ENCODE measurements at places on chromosomes 11 and 22.

GRCh38 chr22:49295465-49295743 is 532.3 kb downstream of the BRD1 start:
- DNase-seq: peak; percentile 94

GRCh38 chr11:20068691-20069090 is 91.6 kb downstream of the DBX1 start:
- no peak for DNase-seq

DNA sequence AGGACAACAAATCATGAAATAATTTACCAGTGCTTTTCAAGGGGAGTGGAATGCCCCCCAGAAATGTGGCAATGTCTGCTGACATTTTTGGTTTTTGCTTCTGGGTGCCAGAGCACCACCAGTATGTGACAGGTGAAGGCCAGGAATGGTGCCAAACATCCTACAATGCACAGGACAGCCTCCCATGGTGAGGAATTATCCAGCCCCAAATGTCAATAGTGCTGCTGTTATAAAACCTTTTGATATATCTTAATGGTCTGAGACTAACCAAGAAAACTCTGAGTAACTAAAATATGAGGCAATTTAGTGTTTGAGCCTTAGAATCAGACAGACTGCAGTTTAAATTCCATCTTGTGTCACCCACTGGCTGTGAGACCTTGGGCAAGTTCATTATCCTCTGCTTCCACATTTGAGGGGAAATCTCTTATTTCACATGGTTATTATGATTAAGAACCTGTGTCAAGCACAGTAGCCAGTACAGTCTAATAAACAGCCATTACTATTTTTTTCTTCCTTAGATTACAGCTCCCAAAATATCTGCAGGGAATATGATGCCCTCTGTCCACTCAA is 69.5 kb downstream of the AMBRA1 start:
- no peak for DNase-seq

DNA sequence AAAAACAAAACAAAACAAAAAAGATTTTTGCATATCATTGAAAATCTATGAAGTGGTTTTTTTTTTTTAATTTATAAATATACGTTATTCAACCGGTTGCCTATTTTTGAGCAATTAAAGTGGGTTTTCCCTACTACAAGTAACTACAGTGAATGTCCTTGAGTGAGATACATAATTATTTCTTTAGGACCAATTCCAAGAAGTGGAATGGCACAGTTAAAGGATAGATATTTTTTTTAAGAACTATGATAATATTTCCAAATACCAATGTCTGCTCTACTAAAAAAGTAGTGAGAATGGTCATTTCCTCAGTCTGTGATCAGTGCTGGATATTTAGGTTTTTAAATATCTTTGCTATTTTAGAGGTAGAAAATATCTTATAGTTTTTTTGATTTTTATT is 118.8 kb downstream of the TEAD1 start:
- DNase-seq: no peak

DNA sequence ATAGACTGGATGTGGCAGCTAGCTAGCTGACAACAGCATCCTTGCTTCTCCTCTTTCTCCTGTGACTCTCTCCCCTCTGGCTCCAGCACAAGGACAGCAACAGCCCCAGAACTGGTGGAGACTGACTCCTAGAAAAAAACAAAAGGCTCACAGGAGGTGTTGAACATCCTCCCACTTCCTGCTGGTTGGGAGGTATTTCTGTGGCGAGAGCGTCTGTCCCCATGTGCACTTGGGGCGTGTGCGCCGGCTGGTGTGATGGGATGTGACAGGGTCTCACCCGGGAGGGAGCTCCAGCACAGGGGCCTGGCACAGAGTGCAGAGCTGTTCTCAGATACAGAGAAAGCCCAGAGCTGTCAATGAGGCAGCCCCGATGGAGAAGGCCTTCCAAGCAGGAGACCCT is 107.2 kb upstream of the E2F8 start:
- DNase-seq: no peak

GRCh38 chr11:74694136-74694930 is 36.9 kb downstream of the CHRDL2 start:
- no peak for DNase-seq

DNA sequence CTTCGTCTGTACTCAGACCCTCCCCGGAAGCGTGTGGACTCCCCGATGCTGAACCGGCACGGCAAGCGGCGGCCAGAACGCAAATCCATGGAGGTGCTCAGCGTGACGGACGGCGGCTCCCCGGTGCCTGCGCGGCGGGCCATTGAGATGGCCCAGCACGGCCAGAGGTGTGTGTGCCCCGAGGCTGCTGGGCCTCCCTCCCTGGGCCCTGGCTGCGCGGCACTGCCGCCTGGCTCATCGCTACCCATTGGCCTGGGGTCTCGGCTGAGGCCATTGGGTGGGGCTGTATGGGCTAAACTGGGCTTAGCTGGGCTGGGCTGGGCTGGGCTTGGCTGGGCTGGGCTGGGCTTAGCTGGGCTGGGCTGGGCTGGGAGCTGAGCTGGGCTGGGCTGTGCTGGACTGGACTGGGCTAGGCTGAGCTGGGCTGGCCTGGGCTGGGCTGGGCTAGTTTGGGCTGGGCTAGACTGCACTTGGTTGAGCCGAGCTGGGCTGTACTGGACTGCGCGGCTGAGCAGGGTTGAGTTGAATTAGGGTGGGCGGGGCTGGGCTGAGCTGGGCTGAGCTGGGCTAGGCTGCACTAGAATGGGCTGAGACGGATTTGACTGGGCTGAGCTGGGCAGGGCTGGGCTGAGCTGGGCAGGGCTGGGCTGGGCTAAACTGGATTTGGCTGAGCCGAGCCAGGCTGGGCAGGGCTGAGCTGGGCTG is 40.7 kb downstream of the MOB2 start:
- no peak for DNase-seq

- DNase-seq: no peak
These were observed 24.5 kb downstream of the BRD1 start for GRCh38 chr22:49803134-49803533.

GRCh38 chr11:41659985-41660384 is 200.5 kb upstream of the LRRC4C start:
- DNase-seq: peak; percentile 36

DNA sequence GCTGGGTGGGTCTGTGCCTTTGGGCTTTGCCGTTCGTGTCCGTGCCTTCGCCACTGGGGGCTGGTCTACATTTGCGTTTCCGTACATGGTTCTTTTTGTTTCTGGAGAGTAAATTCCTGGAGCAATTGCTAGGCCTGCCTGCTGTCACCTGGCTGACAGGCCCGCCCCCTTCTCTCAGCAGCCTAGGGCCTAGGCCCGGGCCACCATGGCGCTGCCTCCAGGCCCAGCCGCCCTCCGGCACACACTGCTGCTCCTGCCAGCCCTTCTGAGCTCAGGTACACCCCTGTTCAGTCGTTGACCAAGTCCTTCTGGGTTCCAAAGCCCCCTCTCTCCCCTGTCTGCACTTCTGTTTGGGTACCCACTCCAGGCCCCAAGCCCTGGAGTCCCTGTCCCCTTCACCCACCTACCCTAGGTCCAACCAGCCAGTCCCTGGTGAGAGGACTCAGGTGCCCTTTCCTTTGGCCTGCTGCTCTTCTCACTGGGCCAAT is 649 bp downstream of the TMEM25 start:
- DNase-seq: no peak

GRCh38 chr22:37020192-37020479 is 594 bp downstream of the MPST start:
- DNase-seq: peak; percentile 36

DNA sequence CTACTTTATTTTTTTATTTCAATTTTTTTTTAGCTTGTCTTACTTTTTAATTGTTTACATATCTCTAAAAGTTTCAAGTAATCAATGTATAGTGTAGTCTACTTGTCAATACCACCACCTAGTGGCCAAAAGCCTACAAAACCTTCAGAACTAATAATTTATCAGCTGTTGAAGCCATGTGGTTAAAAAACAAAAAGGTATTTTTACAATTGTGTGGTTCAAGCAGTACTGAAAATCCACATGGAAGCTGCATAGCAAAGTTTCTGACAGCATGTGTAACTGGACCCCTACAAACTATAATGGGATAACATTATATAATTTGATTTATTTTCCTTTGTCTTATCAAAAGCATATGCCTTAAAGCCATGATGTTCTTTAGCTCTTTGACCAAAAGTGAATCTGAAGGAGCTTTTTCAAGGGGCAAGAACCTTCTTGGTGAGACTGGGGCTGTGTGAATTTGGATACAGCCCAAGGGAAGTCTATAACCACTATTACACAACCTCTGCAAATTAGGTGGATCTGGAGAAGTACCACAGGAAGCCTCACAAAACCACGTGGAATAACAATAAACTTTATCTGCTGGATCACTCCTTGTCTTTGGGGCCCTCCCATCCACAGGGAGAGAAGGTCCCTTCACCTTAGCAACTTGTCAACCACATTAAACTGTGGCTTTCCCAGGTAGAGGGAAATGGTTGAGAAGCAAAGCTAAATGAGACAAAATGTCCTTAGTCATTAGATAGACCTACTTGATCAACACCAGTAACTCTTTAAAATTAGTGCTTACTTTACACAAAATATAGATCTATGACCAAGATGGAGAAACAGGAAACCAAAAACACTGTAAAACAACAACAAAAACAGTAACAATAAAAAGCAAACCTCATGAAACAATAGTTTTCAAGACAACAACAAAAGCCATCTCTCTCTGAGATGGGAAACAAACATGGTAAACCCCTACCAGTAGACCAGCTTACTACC is 9.9 kb downstream of the NARS2 start:
- DNase-seq: peak; percentile 75

GRCh38 chr11:13278609-13279486 is 1.3 kb downstream of the BMAL1 start:
- DNase-seq: peak; percentile 5

DNA sequence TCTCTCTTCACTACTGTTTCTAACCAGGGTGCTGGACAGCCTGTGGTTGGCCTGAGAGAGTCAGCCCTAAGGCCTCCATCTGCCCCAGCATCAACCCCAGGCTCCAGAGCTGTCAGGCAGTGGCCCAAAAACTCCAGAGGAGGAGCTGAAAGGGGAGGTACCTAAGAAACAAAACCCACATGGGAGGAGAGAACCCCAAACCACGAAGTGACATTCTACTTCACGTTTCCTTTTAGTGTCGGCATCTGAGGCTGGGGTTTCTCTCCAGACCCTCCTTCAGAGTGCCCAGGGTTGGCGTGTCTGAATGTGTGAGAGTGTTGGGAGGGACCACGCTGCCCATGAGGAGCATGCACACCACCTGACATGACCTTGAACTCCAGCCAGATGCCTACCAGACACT is 69.8 kb upstream of the NNMT start:
- DNase-seq: no peak

DNA sequence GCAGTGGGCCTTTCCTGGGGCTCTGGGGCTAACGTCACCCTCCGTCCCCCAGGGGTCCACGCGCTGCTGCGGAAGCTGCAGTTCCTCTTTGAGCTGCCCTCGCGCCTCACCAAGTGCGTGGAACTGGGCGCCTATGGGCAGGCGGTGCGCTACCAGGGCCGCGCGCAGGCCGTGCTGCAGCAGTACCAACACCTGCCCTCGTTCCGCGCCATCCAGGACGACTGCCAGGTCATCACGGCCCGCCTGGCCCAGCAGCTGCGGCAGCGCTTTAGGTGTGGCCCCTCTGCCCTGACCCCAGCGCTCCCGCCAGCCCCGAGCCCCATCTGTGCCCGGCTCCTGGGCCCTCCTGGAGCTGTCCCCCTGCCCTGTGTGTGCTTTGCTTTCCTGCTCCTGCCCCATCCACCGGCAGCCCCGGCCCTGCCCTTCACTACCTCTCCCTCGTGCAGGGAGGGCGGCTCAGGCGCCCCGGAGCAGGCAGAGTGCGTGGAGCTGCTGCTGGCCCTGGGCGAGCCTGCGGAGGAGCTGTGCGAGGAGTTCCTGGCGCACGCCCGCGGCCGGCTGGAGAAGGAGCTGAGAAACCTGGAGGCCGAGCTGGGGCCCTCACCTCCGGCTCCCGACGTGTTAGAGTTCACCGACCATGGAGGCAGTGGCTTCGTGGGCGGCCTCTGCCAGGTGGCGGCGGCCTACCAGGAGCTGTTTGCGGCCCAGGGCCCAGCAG is 3.8 kb upstream of the TM7SF2 start:
- no peak for DNase-seq

DNA sequence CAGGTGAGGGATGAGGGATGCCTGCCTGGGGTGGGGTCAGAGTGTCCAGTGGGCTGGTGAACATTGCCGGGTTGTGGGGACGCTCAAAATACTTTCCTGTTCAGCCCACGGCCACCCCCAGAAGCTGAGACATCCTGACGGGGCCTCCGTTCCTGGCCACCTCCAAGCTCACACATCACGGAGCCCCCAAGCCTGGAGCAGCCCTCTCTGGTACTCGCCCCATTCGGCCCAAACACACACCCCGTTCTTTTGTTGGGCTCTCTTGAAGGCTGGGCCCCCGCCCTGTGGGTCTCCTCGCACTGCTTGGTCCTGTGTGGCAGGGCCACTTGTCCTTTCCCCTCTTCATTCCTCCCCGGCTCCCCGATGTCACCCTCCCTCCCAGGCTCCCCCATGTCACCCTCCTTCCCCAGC is 442.6 kb downstream of the TBC1D22A start:
- DNase-seq: no peak

DNA sequence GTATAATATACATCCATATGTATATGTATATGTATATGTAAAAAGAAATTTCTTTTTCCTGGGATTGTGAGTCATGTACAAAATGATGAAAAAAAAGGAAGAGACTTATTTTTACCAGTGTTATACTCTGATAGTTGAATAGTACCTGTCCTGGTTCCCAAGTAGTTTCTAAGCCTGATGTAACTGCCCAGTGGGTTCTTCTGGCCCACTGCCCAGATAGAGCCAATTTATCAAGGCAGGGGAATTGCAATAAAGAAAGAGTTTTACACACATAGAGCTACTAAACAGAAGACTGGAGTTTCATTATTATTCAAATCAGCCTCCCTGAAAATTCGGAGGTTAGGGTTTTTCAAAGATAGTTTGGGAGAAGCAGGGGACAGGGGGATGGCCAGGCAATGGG is 29.1 kb upstream of the NARS2 start:
- DNase-seq: no peak

Measured in NCI-H2171 treated with DMSO at 0.1 percent for 48 hours (cell line).